ENCODE measurements at places on chromosomes 7 and 10.

GRCh38 chr10:88226891-88227290, 356.2 kb downstream of the RNLS start:
- DNase-seq = no peak

- no peak for DNase-seq
These were observed 40.2 kb downstream of the SEMA3E start for GRCh38 chr7:83608716-83609115.

DNA sequence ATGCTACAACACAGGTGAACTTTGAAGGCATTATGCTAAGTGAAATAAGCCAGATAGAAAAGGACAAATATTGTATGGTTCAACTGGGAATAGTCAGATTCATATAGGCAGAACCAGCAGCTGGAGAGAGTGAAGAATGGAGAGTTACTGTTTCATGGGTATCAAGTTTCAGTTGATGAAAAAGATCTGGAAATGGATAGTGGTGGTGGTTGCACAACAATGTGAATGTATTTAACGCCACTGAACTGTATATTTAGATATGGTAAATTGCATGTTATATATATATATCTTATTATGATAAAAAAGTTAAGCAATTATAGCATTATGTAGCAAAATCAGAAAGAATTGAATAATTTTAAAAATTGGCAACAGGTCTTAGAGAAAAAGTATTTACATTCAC, 3.9 kb downstream of the LMBR1 start:
- DNase-seq = peak; percentile 21

- DNase-seq = no peak
These were observed 34.7 kb downstream of the SVIL start for GRCh38 chr10:29600067-29600466.

GRCh38 chr7:105036217-105037168, 22.5 kb downstream of the KMT2E start:
- DNase-seq = peak; percentile 42

GRCh38 chr10:69142983-69143382, 19.0 kb downstream of the VPS26A start:
- no peak for DNase-seq

GRCh38 chr7:55474944-55475854, 97.1 kb downstream of the VOPP1 start:
- DNase-seq = peak; percentile 35

- DNase-seq = peak; percentile 30
These were observed 88.3 kb downstream of the CHN2 start for GRCh38 chr7:29282819-29283414.

GRCh38 chr7:80443325-80443724, 68.5 kb downstream of the GNAT3 start:
- DNase-seq = no peak

GRCh38 chr10:68303849-68304412, 27.9 kb upstream of the HNRNPH3 start:
- DNase-seq = no peak

DNA sequence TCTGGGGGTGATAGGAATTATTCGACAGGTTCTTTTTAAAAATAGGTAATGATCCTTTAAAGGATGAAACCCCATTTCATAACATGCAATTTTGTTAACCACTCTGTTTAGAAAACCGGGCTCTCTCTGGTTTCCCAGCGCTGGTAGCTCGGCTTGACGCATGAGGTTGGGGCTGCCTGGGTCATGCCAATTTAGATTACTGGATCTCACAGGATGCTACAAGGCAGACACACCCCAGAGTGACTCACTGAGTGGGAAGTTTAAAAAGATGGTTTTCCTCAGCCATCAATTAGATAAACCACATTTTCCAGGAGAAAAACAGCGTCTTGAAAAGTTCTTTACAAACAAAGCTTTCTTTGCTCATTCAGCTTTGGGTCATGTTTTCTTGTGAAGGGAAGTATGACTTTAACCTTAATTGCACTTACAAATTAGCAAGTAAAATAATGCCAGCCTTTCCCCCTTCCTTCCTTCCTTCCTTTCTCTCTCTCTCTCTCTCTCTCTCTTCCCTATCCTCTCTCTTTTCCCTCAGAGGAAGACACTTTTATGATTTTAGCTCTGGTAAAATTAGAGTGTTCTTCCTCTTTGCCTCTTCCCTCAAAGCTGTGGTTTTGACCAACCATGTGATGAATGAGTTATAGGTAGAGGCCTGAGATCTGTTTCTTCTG, 99.8 kb downstream of the EPDR1 start:
- peak; percentile 12 for DNase-seq

Measured in hematopoietic multipotent progenitor cell treated with erythropoietin and hydrocortisone succinate and interleukin-3 and kit ligand, for 6 days (in vitro differentiated cells).